Neural progenitor cell (in vitro differentiated cells): ENCODE measurements at places on chromosomes 2 and 18. TPM values are rescaled to one million over a fixed set of nuclear protein-coding genes. Genes with fewer than 3 reads are reported as not detected.

Gene CRYGD
- total RNA-seq, result not detected in 2 replicates

GRCh38 chr2:88747990-88748389 lies 56.5 kb downstream of the RPIA start:
- no peak overlapping the region for H3K27ac ChIP-seq
- no peak overlapping the region for H3K4me3 ChIP-seq
- H3K27me3 ChIP-seq, result no peaks in the 10 kb centered on the region
- no peaks in the 10 kb centered on the region for H3K4me1 ChIP-seq

DNA sequence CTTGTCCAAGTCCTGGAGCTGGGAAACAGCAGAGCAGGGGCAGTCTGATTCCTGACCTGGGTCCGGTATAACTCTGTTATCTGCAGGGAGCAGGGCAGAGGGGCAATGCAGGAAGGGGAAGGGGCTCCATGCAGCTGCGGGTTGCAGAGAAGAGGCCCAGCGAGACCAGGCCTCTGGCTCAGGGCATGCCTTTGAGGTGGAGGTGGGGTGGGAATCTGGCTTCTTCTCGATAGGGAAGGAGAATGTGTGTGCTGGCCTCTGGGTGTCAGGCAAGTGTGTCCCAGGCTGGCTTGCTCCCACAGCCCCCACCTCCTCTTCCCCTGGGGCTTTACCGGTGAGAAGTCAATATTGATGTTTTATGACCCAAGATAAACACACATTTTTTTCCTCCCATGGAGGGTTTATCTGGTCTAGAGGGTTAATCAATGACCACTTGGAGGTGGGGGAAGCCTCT lies 187.1 kb upstream of the HAAO start:
- no peaks in the 10 kb centered on the region for H3K36me3 ChIP-seq
- H3K27ac ChIP-seq, result no peak overlapping the region
- peaks cover 27% of the 10 kb centered on the region for H3K4me1 ChIP-seq
- DNase-seq, result no peak

- no peaks in the 10 kb centered on the region for H3K4me1 ChIP-seq
- DNase-seq, result no peak
- H3K36me3 ChIP-seq, result no peaks in the 10 kb centered on the region
- no peaks in the 10 kb centered on the region for H3K27me3 ChIP-seq
- H3K4me3 ChIP-seq, result no peak overlapping the region
These were observed 14.6 kb upstream of the NPPC start for GRCh38 chr2:231940795-231941194.

Gene ALPP
- not detected in 2 replicates for total RNA-seq

- peaks cover 49% of the 10 kb centered on the region for H3K4me1 ChIP-seq
- H3K36me3 ChIP-seq, result no peaks in the 10 kb centered on the region
- H3K27me3 ChIP-seq, result no peaks in the 10 kb centered on the region
- H3K27ac ChIP-seq, result no peak overlapping the region
These were observed 265.5 kb upstream of the PARD3B start for GRCh38 chr2:204279819-204280218.

DNA sequence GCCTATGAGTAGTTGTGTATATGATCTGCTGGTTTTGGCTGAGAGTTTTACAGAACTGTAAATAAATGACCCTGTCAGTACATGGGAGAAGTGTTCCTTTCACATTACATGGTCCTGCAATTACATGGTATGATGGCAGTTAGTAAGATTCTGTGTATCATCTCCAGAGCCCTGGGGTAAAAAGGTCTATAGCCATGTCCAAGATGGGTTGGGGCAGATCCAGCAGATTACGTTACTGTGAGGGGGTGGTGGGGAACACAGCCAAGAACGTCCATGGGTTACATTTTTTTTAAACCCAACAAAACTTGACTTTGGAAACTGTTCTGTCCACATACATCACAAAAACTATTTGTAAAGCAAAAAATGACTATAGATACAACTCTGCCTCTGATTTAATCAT lies 64.2 kb upstream of the LMAN1 start:
- H3K27ac ChIP-seq, result no peak overlapping the region
- H3K36me3 ChIP-seq, result no peaks in the 10 kb centered on the region
- no peaks in the 10 kb centered on the region for H3K4me1 ChIP-seq
